RPMI8226 (cell line): ENCODE measurements at places on chromosomes 5 and 9.

DNA sequence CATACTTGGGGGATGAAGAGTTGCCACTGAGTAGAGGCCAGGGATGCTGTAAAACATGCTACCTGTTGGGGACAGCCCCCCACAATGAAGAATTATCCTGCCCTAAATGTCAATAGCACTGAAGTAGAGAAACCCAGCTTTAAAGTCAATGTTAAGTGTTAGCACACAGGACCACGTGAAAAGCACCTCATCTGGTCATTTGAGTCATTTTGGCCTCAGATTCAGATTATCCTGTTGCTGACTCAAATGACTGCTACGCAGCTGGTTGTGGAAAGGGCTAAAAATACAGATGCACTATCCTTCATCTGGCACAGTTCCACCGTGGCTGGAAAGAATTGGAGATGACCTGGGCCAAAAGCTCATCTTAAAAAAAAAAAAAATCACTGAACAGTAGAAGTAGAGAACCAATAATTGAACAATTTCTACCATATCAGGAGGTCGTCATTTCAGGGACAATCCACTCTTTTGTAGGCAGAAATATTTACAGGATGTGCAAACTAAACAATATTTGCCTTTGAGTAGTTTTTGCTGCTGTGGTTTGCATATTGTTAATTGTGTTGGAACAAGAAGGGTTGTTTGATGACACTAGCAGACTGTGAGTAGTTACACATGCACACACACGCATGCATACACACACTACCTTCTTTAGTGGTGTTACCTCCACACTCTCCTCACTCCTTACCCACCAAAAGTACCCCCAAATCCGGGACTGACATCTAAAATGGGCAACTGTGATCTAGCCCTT is 195.3 kb upstream of the KLF9 start:
- DNase-seq, result peak; percentile 37

- no peak for DNase-seq
These were observed 97.0 kb downstream of the SEC61B start for GRCh38 chr9:99319048-99319447.

DNA sequence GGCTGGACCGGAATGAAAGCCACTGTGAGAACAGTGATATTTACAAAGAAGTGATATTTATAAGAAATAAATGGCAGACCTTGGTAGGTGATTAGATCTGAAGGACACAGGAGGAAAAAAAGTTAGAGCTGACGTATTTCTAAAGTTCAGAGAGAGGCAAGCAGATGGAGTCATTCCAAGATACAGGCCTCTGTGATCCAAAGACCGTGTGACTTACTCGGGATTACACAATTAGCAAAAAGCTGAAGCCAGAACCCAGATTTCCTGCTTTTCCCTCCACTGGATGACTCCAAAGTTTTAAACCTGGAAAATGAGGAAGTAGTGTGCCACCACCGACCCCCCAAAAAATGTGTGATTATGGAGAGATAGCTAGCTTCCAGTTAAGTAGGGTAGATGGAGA is 3.1 kb upstream of the DOCK8 start:
- DNase-seq, result no peak

DNA sequence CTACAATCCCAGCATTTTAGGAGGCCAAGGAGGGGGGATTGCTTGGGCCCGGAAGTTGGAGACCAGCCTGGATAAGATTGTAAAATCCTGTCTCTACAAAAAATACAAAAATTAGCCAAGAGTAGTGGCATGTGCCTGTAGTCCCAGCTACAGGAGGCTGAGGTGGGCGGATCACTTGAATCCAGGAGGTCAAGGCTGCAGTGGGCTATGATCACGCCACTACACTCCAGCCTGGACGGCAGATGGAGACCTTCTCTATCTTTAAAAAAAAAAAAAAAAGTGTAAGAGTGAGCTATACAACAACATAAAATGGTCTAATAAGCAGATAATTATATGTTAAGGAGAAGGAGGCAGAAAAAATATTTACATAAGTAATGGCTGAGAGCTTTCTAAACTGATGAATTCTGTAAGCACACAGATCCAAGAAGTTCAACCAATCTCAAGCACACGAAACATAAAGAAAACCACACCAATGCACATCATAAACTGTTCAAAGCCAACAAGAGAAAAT is 23.0 kb downstream of the CDC14B start:
- no peak for DNase-seq

GRCh38 chr5:56055287-56055686 is 60.5 kb upstream of the IL6ST start:
- DNase-seq, result no peak

DNA sequence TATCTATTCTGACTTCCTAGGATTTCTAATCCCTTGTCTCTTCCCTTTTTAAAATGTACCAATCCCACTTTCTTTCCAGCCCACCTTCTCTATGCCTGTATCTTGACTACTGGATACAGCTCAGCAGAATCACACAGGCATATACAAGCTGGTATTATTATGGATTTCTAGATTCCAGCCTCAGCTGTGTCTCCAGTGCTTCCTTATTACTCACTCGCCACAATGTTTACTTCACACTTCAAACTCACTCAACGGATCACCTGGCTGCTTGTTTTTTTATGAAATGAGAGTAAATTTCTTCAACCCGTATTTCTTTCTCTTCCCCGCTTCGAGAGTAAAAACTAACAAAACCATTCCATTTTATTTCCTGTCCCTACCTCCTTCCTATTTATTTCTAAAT is 38.8 kb downstream of the CWC27 start:
- no peak for DNase-seq
